Astrocyte of the spinal cord (primary cell): ENCODE measurements at places on chromosomes 12 and 14.

DNA sequence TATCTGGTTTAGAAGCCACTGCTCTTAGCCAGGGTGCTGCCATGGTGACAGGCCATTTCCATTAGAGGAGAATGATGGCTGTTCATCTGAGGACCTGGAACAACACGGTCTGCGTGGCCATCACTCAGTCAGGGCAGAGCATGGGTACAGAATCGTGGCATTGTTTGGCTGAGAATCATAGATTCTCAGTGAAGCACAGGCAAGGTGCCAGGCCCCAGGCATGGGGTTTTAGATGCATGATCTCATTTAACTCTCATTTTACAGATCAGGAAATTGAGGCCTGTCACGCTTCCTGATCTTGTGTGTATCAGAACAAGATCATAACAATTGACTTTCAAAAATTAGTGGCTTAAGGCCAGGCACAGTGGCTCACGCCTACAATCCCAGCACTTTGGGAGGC, 26.8 kb upstream of the IRF2BPL start:
- no peak for DNase-seq

DNA sequence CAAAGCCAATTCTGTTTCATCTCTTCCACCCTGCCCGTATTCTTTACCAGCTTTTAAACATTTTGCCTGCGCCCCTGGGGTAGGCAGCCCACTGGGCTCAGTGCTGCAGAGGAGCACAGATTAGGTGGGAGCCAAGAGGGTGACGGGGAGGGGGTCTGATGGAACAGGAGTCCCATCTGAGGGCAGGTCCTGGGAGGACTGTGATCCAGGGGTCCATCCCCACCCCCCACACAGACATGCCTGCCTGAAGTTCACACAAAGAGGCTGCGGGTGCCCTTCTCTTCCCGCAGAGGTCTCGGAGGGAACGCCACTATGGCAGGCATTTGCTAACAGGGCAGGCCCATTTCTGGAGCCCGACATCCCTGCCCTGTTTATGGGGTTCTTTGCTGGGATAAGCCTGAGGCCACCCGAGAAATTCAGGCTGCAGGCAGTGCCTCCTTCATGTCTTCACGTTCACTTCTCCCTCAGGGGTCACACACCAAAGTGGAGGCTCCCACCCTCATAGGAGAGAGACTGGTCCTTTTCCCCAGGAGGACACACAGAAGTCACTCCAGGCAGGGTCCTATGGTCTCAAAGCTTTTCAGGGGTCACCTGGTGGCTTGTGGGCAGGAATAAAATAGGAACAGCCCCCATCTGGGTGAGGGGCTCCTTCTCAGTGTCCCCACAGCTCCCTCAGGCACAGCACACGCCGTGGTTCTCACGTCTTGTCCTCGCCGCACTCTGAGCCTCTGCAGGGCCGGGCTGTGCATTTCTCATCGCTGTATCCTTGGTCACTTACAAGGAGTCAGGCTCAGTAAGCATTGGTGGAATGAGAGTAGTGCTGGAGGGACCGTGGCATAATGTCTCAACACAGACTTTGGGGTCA, 12.9 kb downstream of the VASH1 start:
- no peak for DNase-seq

DNA sequence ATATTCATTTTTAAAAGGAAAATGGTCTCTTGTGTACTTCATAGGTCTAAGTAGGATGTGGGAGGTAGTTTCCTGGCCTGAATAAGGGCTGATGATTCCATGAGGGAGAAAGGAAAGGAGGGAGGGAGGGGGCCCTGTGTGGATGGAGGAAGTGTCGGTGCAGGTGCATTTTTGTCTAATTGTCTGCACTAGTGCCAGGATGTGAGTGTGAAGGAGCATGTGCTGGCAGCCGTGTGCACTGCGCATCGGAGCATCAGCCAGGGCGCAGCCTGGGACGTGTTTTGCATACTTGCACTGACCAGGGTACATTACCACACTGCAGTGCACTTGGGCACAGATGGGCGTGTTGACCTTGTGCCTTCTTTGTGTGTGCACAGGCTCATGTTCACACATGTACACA, 29.2 kb downstream of the SMUG1 start:
- DNase-seq = no peak

- no peak for DNase-seq
Observed at GRCh38 chr14:77721437-77721836, 13.5 kb downstream of the SLIRP start.

DNA sequence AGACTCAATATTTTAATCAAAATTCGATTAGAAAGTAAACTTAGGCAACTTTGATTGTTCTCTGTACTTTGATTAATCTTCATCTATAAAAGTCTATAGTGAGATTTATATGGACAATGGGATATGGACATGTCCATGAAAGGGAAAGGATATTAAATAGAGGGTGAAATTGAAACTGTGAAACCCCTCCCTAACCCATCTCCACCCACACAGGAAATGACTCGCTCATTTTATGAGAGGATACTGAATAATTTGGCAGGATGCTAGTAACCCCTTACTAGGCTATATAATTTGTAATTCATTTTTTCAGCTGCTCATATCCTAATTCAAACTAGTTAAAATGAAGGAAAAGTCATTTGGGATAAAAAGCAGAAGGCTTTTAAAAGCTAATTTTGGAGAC, 328.0 kb upstream of the ATP2B1 start:
- peak; percentile 39 for DNase-seq

GRCh38 chr12:18358930-18359329, 97.6 kb downstream of the PIK3C2G start:
- DNase-seq = no peak

GRCh38 chr12:128844031-128844635, 9.1 kb upstream of the GLT1D1 start:
- no peak for DNase-seq

DNA sequence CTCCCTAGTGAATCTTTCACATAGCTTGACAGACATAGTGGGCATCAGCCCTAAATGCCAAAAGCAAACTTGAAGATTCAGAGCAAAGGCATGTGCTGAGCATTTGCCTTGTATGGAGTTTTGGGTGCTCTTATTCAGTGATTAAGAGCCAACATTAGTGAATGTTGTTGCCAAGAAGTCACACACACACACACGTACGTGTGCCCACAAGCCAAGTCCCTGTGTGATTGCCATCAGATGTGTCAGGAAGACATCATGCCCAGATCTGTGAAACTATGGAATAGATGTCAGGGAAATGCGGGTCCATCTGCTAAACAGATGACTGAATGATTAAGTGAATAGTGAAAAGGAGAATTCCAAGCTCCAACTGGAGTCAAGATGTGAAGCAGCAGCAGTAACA, 149.0 kb downstream of the AKAP6 start:
- no peak for DNase-seq

DNA sequence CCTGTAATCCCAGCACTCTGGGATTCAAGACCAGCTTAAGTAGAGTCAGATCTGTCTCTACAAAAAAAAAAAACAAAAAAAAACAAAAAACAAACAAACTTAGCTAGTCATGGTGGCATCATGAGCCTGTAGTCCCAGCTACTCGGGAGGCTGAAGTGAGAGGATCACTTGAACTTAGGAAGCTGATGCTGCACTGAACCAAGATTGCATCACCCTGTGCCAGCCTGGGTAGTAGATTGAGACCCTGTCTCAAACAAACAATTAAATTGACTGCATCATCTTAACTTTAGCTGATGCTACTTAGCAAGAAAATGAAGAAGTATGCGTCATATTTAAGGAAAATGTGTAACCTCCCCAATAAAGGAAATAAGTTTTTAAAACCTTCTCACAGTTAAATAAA, 136.6 kb upstream of the ATXN7L3B start:
- no peak for DNase-seq

DNA sequence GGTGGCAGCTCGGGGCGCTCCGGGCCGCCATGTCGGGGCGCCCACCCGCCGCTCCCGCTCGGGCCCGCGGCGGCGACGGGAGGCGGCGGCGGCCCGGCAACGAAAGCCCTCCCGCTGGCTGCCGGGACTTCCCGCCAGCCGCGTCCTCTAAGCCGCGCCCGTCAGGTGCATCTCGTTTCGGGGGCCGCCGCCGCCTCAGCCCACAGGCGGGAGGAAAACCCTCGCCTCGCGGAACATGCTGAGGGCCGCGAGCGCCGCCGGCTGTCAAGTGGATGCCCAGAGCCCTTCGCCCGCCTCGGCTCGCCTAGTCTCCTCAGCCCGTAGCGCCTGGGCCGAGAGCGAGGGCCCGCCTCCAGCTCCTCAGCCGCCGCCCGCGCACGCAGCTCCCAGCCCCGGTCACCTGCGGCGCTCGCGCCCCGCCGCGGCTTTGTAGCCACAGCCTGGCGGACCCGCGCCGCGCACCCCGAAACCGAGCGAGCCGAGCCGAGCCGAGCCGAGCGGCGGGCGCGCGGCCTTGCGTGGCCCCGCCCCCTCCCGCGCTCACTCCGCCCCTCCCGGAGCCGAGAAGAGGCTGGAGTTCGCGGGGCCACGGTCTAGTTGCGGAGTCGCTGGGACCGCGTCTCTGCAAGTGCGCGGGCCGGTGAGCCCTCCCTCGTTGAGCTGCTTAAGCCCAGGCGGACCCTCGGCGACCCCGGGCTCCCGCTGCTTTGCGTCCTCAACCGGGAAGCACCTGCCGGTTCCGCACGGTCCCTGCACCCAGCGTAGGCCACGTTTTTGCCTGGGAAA, at the start of gene EML5:
Gene EML5 (minus strand): TSS at position 481 of the 786 bp plus-strand sequence. CDS start 450 bp downstream, at position 31.
- peak; percentile 57 for DNase-seq

- peak; percentile 33 for DNase-seq
Observed at GRCh38 chr12:76242813-76243550, 105.2 kb downstream of the BBS10 start.

- peak; percentile 77 for DNase-seq
Observed at GRCh38 chr14:69643430-69644200, 32.2 kb downstream of the SUSD6 start.

DNA sequence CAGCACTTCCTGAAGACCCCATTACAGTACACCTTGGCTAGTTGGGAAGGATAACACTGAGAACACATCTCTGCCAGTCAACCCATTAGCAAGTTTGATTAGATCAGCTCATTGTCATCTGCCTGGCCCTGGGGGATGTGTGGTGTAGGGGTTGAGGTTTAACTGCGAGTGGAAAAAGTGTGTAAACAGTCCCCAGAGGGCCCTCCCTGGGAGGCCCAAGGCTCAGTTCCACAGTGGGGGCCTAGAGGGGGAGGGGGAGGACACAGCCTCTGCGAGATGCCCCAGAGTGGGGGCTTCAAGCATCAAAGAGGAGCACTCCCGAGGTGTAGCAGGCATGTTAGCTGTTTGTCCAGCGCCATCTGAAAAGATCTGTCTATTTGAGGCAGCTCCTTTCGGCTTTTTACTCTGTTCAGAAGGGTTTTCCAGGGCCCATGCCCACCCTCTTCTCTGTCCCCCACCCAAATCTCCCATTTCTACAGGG, 344 bp downstream of the LPAR5 start:
- DNase-seq = no peak

- peak; percentile 50 for DNase-seq
Observed at GRCh38 chr12:113271853-113272561, 50.7 kb downstream of the TPCN1 start.

DNA sequence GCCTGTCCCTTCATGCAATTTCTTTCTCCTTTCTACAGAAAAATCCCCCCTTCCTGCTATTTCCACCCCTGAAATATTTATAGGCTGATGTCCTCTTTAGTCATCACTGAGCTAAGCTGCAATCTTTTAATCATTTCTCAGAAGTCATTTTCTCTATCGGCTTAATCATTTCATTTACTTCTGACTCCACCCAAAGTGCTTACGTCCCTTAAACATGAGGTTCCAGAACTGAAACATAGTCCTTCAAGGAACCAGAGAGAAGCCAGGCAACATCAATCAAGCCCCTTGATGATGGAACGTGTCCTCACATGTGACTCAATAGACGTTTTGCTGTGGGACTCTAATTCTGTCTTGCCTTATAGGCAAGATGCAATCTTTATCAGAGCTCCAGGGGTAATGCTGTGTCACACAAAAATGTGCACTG, 148.7 kb upstream of the KRR1 start:
- DNase-seq = peak; percentile 91

GRCh38 chr14:62076368-62076767, 314.1 kb downstream of the SNAPC1 start:
- DNase-seq = no peak

GRCh38 chr14:70971560-70971959, 64.3 kb downstream of the PCNX1 start:
- no peak for DNase-seq

- no peak for DNase-seq
Observed at GRCh38 chr14:21476523-21476924, 235 bp downstream of the RAB2B start.

DNA sequence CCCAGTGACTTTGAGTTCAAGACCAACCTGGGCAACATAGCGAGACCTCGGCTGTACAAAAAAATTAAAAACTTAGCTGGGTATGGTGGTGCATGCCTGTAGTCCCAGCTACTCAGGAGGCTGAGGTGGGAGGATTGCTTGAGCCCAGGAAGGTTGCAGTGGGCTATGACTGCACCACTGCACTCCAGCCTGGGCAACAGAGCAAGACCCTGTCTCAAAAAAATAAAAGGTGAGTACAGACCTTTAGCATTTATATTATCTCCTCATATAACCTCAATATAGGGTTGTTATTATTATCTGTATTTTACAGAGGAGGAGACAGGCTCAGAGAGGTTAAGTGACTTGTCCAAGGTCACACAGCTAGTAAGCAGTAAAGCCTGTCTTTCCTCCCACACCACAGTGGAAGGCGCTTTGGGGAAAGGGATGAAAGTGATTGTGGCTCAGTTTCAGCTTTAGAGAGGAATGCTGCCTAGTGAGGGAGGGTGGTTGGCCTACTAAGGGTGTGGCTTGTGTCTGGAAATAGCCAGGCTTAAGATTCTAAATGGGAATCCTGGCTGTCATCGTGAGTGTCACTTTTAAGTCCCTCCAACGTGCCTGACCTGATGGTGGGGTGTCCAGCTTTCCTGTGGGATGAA, 7.2 kb downstream of the TPCN1 start:
- DNase-seq = no peak

DNA sequence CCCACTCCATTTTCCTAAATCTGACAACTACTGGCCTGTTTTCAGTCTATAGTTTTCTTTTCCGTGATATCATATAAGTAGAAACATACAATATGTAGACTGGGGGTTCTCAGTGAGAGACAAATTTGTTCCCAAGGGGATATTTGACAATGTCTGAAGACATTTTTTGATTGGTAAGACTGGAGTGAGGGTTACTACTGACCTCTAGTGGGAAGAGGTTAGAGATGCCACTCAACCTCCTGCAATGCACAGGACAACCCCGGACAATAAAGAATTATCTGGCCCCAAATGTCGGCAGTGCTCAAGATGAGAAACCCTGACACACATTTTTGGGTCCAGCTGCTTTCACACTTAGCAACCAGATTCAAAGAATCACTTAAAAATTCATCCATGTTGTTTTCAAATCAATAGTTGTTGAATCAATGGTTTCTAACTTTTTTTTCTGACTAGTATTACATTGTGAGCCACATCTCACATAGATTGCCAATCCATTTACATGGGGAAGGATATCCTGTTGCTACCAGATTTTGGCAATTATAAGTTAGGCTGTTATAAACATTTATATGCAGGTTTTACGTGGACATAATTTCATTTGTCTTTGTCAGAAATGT, 307.1 kb downstream of the RPL10L start:
- DNase-seq = peak; percentile 11

- DNase-seq = no peak
Observed at GRCh38 chr12:124398578-124399227, 103.8 kb downstream of the RFLNA start.

GRCh38 chr12:25257590-25258324, 7.0 kb upstream of the KRAS start:
- DNase-seq = no peak
